Fibroblast of villous mesenchyme (primary cell): ENCODE measurements at places on chromosomes 12 and 14.

DNA sequence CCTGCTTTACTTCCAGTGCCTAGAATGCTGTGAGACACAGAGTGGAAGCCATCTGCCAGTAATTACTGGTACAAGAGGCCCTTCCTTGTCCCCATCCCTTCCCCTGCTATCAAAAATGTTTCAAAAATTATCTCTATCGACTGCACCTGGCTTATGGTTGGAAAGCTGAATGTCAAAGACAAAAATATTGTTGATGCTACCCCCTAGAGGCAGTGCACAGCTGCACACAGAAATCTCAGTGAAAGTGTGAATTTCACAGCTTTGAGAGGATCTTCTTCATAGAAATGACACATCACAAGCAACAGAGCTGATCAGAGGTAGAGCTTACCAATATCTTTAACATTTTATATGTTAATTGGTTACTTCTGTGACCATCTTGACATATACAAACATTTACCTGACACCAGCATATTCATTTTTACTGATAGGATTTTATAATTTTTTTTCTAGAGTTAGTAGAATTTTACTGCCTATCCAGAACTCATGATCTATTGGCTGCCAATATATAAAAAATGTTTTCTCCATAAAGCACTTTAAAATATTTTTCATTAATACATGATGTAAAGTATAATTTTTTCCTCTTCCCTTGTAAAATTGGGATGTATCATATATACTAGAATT lies 138.0 kb downstream of the AACS start:
- no peak for DNase-seq

DNA sequence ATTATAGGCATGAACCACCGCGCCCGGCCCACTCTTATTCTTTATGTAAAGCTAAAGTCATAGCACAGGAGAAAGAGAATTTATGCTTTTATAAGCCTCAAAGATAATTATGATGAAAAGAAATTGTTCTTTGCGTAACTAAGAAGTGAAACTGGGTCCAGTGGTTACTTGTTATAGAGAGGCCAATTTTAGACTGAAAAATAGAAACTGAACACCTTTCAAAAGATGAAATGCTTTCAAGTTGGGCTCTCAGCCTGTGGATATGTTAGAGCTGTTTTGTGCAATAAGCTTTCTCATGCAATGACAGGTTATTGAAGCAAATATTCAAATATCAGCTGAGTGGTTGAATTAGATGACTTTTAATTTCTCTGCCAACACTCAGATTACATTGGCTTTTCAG lies 7.9 kb downstream of the TMEM253 start:
- DNase-seq: no peak

GRCh38 chr12:46483572-46484395 lies 111.2 kb upstream of the SLC38A2 start:
- DNase-seq: peak; percentile 84

DNA sequence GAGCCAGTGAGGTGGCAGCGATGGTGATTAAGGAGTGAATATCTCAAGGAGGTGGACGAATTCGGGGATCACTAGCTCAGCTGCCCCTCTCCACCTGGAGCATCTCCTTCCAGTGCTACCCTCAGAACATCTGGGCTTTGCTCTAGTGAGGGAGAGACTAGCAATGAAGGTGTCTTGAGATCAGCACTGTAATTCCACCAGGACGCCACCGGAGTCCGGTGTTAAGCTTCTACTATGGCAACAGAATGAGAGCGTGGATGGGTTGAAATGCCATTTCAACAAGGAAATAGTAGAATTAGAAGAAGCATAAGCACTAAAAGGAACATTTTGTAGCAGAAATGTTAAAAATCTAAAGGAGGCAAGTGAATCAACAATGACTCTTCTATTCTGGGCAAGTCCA lies 61.1 kb downstream of the NTF3 start:
- DNase-seq: no peak

- DNase-seq: no peak
Observed at GRCh38 chr14:44165936-44166335, 341.1 kb downstream of the FSCB start.

GRCh38 chr12:83322809-83323208 lies 636.1 kb downstream of the TMTC2 start:
- DNase-seq: no peak

- no peak for DNase-seq
Observed at GRCh38 chr12:68356060-68356695, 24.0 kb upstream of the MDM1 start.

GRCh38 chr12:18752280-18752920 lies 14.5 kb downstream of the CAPZA3 start:
- DNase-seq: peak; percentile 95

DNA sequence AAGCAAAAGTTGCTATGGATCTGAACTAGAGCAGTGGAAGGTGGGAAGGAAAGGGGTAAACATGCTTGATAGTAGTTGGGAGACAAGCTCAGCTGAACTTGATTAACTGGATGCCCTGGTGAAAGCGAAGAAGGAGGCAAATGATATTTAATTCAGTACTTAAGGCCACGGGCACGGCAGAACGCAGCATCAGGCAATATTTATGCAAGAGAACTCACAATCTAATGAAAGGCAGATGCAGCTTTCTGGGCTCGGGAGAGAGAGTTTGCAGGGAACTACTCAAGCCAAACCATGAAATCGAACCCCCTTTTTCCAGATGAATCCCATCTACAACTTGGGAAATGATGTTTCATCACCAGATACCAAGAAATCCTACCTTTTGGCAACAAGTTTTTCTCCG lies 3.5 kb upstream of the CNIH1 start:
- no peak for DNase-seq

- DNase-seq: peak; percentile 87
Observed at GRCh38 chr12:116559162-116559935, at the start of gene MAP1LC3B2. MAP1LC3B2 (plus strand) TSS chr12:116559381; CDS start chr12:116575943, 16,562 bp downstream.

GRCh38 chr14:105412771-105413543 lies 6.7 kb upstream of the MTA1 start:
- DNase-seq: no peak

DNA sequence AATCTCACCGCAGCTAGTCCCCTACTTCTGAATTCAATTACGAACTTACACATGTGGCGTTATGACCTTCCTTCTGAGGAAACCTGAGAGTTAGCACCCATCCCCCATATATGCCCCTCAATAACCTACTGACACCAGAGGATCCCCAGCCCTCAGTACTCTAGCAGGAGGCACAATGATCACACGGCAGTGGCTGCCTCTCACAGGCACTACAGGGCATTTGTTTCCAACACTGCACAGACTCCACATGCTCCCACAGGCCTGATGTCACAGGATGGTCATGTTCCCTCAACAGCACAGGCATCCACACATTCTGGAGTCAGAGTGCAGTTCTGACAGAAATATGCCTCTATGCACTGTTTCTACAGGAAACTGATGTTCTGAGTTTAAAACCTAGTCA lies 17.4 kb downstream of the PPP1CC start:
- DNase-seq: no peak

GRCh38 chr12:76782526-76782925 lies 18.6 kb downstream of the ZDHHC17 start:
- DNase-seq: no peak

GRCh38 chr14:53908416-53908815 lies 48.2 kb downstream of the BMP4 start:
- peak; percentile 48 for DNase-seq

GRCh38 chr12:121483949-121484348 lies 84.0 kb downstream of the RNF34 start:
- DNase-seq: no peak

DNA sequence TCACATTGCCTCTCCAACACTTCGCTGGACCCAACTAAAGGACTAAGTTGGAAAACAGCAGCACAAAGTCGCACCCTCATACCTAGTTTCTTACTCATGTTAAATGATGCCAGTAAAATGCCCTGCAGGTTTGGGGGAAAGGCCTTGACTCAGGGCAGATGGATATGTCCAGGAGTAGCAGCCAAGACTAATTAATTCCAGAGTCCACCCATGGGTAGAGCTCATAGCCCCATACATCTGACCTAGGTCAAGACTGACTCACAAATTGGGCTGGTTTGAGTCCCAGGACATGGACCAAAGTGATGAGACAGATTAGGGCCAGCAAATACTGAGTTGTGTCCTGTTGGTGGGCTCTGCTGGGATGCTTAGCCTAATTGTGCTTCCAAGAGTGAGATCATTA lies 224.0 kb upstream of the BTG1 start:
- no peak for DNase-seq

GRCh38 chr14:74875941-74876913 lies at the start of gene PROX2:
PROX2 (minus strand) TSS chr14:74876145; CDS start chr14:74863834, 12,311 bp downstream.
- DNase-seq: peak; percentile 14

DNA sequence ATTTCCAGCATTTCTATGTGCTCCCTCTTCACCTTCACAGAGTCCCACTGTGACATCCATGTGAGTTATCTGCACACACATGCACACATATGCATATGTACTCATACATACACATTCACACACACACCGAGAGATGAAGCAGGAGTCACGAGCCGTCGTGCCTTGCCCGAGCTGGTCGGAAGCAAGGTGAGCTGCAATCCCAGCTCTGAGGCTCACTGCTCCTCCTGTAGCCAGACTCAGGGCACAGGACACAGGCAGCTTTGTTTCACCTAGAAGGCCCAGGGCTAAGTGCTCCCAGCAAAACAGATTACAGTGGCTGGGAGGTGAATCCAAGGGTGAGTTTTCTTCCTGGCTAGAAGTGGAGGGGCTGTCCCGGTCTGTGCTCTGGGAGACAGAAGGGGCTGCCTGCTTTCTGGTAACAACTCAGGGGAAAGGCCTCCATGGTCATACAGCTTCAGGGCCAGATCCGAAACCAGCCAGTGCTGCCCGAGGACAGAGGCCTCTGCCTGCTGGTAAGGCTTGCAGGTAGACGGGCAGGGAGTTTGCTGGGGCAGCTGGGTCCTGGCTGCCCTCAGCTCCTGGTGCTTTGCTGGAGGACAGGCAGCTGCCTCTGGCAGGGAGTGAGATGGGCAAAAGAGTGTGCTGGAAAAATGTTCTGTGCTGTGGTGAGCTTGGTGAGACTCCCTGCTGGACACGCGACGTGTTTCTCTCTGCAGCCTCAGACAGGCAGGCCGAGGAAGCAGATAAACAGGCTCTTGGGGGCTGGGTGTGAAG lies 123.7 kb downstream of the CRACR2A start:
- no peak for DNase-seq

GRCh38 chr14:84937449-84937848 lies 592.5 kb upstream of the FLRT2 start:
- no peak for DNase-seq

DNA sequence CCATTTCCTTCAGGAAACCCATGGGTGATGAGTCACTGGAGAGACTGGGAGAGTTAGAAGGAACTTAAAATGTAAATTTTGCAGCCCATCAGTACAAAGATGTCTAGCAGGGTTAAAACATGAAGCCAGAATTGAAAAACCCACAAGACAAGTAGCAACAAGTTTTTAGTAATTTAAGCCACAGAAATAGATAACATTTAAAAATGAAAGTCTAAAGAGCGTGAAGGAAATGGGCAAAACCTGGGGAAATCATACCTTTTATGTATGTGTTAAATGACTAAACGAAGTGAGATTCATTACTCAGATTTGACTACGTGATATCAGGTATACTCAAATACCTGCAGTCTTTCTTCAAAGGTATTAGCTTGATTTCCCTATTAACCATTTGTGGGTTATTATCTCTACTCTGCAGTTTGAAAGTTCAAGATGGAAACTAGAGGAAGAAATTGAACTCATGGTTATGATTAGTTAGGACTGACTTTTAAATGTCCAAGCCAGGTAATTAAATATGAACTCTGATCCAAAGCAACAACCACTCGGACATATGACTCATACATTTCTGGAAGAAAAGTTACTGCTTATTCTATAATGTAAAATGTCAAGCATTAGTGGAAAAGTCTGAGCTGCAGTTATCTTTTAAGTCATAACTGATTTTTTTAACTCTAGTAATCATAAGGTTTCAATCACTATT lies 84.1 kb downstream of the ITPR2 start:
- peak; percentile 66 for DNase-seq

- DNase-seq: peak; percentile 63
Observed at GRCh38 chr14:37903343-37904191, 304.1 kb upstream of the SSTR1 start.

DNA sequence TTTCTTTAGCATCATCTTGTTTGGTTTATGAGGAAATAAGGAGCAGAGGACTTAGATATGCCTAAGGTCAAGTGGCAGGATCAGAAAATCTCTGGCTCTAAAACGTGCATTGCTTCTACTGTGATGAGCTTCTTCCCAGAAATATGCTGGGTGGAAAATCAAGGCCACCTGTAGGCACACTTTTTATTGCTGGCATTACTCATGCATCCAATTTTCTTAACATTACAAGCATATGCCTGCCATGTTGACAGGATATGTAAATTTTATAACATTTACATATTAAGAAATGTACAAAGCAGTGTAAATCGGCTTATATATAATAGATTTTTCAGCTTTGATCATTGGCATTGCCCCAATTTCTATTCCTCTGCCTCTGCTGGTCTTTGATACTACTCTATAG lies 409.6 kb downstream of the TMEM132D start:
- no peak for DNase-seq

DNA sequence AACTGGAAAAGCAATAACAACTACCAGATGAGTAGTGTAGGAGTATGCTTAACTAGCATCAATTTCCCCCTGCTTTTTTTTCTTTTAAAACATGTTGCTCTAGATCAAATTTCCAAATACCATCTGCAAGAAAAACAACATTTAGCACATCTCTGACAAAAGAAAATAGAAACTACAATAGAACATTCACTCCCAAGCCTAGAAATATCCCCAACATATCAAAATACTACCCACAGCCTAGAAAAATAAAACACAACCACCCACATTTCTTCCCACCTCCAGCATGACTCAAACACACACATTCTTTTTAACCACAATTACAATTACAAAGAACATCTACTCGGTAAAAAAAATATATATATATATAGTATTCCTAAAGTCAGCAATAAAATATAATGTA lies 120.0 kb downstream of the PPFIA2 start:
- peak; percentile 7 for DNase-seq
